ENCODE measurements at places on chromosomes 2 and 18.

- DNase-seq, result no peak
These were observed 124.3 kb downstream of the FIGN start for GRCh38 chr2:163611557-163611906.

GRCh38 chr2:222982010-222982908 lies 69.7 kb upstream of the KCNE4 start:
- DNase-seq, result no peak

GRCh38 chr18:8516371-8517250 lies 92.6 kb upstream of the RAB12 start:
- no peak for DNase-seq

DNA sequence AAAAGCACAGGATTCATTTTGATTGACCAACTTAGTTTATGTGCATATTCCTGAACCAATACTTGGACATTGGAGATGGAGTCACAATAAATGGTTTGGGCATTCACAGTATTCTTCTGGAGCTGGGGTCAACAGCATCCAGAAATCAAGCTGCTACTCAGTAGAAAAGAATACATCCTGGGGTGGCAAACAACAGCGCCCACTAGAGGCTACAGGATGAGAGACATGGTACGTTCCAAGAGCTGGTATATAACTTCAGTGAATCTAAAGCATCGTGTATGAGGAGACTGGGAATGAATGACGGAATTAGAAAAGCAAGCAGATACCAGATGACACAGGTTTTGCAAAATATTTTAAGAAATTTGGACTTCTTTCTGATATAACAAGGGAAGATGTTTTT lies 142.9 kb upstream of the FIGN start:
- no peak for DNase-seq

DNA sequence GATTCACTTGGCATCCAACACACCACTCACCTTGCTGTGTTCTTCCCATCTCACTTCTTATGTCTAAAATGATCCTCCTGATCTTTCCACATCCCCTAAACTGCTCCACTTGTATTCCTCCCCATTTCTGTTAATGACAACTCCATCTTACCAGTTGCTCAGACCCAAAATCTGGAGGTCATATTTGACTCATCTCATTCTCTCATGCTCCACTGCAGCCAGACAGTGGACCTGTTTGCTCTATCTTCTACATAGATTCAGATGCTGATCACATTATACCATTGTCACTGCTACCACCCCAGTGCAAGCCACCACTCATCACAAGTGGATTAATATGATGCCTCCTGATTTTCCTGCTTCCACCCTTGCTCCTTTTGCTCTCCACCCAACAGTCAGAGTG lies 7.9 kb upstream of the NABP1 start:
- DNase-seq, result no peak
